ENCODE measurements at places on chromosomes 1 and 21.

- no peak for DNase-seq
These were observed 545.8 kb downstream of the KIF26B start for GRCh38 chr1:245700631-245701030.

DNA sequence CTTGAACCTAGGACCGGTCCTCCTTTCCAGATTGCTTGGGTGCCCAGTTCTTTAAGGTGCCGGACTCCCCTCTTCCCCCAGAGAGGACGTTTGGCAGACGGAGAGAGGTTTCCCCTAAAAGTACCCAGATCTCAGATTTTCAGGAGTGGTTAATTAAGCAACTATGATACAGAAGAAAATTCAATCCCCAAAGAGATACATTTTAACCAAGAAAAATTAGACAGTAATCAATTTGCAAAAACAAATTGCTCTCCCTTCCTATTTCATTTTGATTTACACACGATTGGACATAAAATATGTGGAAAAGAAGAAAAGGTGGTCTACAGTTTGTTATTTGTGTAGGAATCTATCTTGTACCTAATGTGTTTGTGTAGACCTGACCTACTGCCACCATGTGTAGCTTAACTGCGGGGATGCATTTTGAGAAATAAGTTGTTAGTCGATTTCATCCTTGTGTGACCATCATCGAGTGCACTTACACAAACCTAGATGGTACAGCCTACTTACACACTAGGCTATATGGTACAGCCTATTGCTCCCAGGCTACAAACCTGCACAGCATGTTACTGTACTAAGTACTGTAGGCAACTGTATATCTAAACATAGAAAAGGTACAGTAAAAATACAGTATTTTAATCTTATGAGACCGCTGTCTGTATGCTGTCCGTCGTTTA lies 755 bp downstream of the RPAP2 start:
- DNase-seq = peak; percentile 7

GRCh38 chr1:205545001-205545919 lies 40.8 kb downstream of the CDK18 start:
- DNase-seq = no peak

DNA sequence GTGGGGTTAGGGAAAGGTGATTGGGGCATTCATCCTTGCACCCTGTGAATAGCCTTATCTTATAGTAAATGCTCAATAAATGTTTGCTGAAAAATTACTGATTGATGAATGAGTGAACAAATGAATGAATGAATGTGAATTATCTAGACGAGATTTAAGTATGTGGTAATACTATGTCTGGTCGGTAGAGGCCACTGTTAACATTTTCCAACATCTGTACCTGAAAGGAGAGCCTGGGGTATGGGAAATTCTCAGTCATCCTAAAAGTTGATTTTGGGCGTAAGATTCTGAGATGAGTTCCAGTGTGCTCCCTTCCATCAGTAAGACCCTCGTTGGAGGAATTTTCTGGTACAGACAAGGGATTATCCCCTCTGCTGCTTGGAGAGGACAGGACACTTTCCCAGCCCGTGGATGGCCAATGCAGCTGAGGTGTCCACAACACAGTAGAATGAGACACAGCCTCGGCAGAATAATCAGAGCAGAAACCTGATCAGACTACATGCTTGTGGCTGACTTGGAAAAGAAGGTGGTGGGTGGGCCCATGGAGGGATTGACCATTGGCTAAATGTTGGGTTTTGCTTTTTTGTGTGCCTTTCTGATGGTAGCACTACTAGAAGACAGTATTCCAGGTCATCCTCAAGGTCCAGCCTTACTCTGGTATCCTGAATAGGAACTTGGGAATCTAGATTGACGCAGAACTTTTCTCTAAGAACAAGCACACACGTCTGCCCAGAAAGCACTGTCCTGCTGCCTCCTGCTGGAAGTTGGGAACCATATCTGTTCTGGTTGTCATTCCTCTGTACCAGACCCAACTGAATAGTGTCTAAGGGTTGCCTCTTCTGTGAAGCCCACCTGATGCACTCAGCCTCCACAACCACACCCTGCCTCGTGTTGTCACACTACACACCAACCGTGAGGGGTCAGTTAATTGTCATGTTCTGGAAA lies 262.0 kb downstream of the TNR start:
- peak; percentile 16 for DNase-seq

DNA sequence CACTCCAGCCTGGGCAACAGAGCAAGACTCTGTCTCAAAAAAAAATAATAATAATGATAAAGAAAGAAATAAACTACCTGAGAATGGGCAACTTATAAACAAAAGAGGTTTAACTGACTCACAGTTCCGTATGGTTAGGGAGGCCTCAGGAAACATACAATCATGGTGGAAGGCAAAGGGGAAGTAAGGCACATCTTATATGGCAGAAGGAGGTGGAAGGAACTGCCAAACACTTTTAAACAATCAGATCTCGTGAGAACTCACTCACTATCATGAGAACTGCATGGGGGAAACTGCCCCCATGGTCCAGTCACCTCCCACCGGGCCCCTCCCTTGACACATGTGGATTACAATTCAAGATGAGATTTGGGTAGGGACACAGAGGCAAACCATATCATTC lies 6.3 kb upstream of the EGLN1 start:
- no peak for DNase-seq

- DNase-seq = no peak
These were observed 105.9 kb downstream of the RGS2 start for GRCh38 chr1:192914696-192915095.

DNA sequence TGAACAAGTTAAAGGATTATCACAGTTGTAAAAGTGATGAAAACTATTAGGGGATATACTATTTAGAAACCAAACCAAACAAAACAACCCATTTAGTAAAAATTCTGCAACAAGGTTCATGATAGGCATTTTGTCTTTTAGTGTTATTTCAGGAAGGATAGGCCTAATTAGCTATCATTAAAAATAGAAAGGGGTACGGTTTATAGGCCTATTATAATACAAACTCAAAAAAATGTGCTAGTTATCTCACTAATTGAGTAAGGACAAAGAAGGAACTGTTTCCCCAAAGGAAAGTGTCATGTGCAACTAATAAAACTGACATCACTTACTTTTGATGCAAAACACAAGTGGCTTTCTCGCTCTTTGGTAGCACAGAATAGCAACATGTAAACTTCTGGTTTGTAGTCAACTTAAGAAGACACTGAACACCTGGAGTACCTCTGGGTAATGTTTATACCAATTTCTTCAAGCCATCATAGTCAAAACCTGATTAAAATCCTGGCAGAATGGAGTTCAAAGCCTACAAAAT lies 28.5 kb downstream of the SLC16A1 start:
- no peak for DNase-seq

GRCh38 chr1:26019641-26020315 lies 1.8 kb upstream of the EXTL1 start:
- peak; percentile 58 for DNase-seq

- peak; percentile 58 for DNase-seq
These were observed 117.5 kb upstream of the HOOK1 start for GRCh38 chr1:59697150-59697800.

DNA sequence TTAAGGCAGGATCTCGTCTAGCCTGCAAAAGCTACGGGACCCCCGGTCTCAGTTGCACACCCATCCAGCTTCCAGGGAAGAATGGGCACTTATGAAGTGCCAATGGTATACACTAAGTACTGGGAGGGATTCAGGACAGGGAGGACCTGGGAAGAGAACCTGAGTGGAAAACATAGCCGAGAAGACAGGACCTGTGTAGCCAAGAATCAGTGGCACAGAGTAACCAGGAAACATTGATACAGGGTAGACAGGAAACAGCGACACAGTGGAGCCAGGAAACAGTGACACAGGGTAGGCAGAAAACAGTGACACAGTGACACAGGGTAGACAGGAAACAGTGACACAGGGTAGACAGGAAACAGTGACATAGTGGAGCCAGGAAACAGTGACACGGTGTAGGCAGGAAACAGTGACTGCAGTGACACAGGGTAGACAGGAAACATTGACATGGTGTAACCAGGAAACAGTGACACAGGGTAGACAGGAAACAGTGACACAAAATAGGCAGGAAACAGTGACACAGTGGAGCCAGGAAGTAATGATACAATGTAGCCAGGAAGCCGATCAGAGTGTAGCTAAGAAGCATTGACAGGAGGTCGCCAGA lies 138.0 kb upstream of the ARHGEF16 start:
- no peak for DNase-seq

DNA sequence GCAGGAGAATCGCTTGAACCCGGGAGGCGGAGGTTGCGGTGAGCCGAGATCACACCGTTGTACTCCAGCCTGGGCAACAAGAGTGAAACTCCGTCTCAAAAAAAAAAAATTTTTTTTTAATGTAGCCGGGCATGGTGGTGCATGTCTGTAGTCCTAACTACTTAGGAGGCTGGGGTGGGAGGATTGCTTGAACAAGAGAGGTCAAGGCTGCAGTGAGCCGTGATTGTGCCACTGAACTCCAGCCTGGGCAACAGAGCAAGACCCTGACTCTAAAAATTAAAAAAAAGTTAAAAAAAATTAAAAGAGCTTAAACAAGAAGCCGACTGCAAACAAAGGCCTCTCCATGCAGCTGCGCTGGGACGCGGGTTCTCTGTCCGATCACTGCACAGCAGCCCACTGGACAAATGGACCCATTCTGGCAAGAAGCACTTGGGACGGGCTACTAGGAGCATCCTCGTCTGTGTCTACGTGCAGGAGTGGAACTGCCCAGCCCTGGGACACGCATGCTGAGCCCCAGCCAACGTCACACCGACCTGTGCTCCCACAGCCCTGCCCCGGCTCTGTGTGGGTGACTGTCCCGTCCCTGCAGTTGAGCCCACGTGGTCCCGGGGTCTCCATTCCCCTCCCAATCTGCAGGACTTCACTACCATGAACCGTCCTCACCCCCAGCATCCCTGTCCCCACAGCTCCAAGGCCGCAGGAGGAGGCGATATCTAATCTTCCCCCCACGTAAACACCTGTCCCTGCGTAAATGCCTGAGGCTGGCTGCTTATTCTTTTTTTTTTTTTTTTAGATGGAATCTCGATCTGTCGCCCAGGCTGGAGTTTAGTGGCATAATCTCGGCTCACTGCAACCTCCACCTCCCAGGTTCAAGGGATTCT lies 12.3 kb downstream of the SLC35E2B start:
- no peak for DNase-seq

- peak; percentile 92 for DNase-seq
These were observed 156.0 kb downstream of the RERE start for GRCh38 chr1:8661185-8662110.

All from iris pigment epithelial cell (primary cell).